ENCODE measurements at places on chromosomes 1 and 21.

GRCh38 chr1:98176936-98177335, 256.1 kb upstream of the DPYD start:
- DNase-seq = no peak

- no peak for DNase-seq
These were observed 29.5 kb upstream of the DMRTA2 start for GRCh38 chr1:50452700-50453099.

- no peak for DNase-seq
These were observed 44.1 kb downstream of the TRPM2 start for GRCh38 chr21:44397431-44398031.

GRCh38 chr1:20400341-20401177, 85.5 kb downstream of the CAMK2N1 start:
- DNase-seq = no peak

DNA sequence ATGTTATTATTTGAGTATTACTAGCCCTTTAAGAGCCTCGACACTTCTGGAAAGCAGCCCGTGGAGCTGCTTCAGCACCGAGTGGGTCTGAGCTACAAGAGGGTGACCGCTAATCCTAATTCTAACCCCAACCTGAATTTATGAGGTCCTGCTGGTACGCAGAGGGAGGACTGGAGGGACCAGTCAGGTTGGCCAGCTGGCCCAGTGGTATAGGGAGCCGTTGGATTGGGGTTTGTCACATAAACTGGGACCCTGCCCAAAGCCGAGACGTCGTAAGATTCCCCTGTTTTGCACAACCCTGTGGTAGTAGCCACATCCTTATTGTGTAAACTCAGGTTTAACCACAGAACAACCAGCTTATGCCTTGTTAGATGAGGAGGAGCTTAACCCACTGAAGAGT, 60.8 kb upstream of the F3 start:
- no peak for DNase-seq

GRCh38 chr1:53458634-53459033, 565 bp upstream of the DMRTB1 start:
- no peak for DNase-seq

Measured in CD4-positive, alpha-beta T cell treated with Interleukin-17A for 4 hours (primary cell).